Activated CD8-positive, alpha-beta memory T cell treated with anti-CD3 and anti-CD28 coated beads, Interleukin-2, amount 50 U/mL, for 4 hours (primary cell): ENCODE measurements at places on chromosomes 3 and 15.

DNA sequence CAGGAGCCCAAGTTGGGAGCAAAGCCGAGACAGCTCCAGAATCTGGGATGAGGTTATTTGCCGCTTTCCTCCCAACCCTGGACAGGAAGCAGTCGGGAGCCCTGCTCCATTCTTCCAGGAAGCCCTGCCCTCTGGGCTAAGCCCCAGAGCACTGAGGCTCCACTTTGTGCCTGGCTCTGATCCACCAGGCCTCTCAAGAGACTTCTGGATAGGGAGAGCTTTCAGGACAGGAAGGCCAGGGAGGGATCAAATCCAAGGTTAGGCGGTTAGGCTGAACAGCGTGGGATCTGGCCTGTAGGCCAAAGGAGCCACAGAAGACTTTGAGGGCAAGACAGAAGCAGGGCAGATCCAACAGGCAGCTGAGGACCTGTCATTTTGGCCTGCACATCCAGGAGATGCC lies 835 bp downstream of the STOML1 start:
- DNase-seq: no peak

DNA sequence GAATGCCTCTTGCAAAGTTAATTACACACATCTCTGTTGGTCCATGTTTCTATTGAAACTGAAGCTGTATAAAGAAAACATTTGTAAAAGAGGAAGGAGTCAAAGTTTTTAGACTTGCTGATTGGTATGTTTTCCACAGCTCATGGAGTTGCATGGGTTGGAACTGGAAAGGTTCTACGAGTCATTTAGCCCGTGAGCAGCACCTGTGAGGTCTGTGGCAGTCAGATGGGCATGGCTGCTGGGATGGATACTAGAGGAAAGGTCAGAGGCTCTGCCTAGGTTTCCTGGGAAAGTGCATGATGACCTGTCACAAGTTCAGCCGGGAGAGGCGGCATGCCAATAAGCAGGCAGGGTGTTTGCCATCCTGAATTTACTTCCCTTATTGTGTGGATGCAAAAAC lies 155.4 kb downstream of the CACNA1D start:
- DNase-seq: no peak

- DNase-seq: peak; percentile 14
Measured at GRCh38 chr3:171813897-171814460, 3.7 kb upstream of the PLD1 start.

GRCh38 chr3:152496716-152497115 lies 228.0 kb downstream of the MBNL1 start:
- DNase-seq: no peak

GRCh38 chr3:139425745-139426400 lies 36.4 kb upstream of the COPB2 start:
- DNase-seq: no peak

GRCh38 chr3:184082465-184082864 lies 14.4 kb upstream of the HTR3E start:
- DNase-seq: no peak

DNA sequence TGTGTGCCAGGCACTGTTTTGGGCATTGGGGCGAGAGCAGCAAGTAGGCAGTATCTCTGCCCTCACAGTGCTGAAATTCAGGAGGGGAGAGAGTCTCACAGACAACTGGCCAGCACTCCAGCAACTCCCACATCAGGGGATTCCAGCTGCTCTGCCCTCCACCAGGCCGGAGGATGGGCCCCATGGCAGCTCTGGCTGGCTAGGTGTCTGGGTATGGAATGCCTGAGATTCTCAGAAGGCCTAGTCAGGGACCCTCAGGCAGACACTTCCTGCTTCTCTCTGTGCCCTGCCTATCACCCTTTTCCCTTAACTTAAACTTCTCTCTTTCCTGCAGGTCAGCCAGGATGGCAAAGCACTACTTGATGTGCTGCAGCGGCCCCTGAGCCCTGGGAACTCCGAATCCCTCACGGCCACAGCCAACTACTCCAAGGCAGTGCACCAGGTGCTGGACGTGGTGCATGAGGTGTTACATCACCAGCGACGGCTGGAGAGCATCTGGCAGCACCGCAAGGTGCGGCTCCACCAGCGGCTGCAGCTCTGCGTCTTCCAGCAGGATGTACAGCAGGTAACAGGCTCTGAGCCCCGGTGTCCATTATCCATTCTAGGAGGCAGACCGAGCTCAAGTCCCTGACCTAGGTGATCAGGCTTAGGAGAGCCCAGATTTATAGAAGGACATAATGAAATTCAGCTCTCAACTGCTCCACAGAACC lies 342.2 kb upstream of the ROPN1 start:
- no peak for DNase-seq

DNA sequence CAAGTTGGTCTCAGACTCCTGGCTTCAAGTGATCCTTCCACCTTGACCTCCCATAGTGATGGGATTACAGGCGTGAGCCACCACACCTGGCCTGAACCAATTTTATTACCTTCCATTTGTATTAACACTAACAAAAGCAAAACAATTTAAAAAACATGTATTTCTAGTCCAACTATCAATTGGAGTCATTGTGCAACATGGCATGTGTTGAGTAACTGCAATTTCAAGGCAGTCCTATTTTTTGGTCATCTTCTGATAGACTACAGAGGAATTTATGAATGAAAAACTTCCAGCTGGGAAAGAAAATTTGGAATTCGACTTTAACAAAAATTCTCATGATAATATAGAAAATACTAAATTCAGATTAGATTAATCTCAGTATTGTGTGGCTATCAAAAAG lies 16.8 kb downstream of the SPTSSB start:
- no peak for DNase-seq

GRCh38 chr15:85984241-85984640 lies 95.4 kb upstream of the AGBL1 start:
- no peak for DNase-seq

DNA sequence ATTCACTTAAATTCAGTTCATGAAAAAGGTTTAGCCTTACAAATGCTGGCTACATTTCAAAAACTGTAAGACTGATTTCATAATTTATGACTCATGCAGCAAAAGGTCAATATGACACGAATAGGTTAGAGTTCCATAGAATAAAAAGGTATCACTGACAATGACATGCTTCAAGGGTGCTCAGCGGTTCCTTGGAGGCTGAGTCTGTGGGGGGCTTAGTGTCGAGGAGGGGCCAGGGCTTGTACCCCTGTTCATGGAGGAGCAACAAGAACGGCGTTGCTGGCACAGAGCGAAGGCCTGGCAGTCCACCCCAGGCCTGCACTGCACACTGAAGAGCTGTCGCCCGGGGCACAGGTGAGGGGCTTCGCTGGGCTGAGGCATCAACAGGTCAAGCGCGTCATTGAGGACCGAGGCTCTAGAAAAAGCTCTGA lies 174.2 kb downstream of the NR1D2 start:
- no peak for DNase-seq

GRCh38 chr3:28845006-28845324 lies 435.9 kb upstream of the RBMS3 start:
- no peak for DNase-seq

DNA sequence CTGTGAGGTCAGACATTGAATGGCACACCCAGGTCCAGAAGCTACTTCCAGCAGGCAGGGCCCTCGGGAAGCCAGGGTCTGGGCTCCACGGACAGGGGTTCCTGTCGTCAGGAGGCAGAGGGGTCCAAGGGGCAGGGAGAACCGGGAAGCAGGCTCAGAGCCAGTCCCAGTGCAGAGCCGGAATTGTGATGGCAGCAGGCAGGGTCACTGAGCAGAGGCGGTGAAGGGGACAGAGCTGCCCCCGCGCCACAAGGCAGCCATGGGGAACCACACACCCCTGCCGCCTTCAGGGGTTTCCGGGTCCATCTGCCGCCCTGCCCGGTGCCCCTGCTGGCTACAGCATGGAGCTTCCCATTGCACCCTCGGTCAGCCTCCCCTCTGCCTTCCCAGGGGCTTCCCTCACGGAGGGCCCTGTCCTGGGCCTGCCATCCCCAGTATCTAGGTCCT lies 136.9 kb downstream of the NSMCE3 start:
- DNase-seq: no peak

DNA sequence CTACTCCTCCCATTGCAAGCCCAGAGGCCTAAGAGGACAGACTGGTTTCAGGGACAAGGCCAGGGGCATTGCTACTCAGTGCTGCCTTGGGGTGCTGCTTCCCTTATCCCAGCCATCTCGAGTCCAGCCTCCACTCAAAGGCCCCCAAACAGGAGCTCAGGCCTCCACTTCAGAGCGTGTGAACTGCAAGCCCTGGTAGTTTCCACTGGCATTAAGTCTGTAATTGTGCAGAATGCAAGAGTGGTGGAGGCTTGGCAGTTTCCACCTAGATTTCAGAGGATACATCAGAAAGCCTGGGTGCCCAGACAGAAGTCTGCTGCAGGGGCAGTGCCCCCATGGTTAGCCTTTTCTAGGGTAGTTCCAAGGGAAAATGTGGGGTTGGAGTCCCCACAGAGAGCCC lies 192.8 kb upstream of the ST8SIA2 start:
- no peak for DNase-seq

DNA sequence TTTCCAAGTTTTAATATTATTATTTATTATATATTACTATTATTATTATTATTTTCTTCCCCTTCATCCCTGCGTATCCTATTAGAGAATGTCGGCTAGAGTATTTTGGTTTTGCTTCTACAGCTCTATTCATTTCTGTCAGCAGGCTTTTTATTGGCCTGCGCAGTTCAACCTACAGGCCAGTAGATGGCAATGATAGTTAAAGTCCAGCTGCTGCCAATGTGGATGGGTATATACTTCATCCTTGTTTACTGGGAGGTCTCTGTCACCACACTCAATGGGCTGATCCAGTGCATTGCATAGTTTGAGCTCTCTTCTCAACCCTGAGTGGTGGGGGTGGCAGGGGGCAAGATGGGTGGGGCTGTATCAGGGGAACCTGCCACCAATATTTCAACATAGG lies 799.8 kb downstream of the NSUN3 start:
- no peak for DNase-seq

DNA sequence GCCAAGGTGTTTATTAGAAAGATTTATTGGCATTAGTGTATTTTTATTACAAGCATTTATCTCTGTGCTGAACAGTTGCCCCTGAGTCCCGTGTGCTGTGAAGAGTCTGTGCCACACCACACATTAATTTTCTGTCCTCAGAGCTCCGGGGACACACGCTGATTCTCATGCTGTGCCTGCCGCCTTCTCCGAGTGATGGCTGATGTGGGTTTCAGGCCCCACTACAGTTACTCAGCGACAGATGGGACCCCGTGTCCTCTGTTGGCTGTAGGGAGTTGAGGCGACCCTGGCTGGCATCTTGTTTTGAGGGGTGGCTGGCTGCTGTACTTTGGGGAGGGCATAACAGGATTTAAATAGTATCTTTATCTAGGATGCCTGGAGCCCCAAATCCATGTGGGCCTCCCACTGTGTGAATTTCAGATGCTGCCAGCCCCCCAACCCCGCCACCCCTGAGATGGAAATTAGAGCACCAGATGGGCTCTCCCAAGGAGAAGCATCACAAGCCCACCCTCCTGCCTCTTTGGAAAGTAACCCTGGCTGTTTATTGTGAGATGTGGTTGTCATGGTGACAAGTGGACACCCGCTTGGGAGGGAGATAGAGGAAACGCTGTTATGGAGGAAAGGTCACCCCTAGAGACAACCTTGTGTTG lies 185.6 kb downstream of the APBA2 start:
- no peak for DNase-seq

GRCh38 chr3:109440353-109440752 lies 103.0 kb upstream of the DPPA4 start:
- no peak for DNase-seq

DNA sequence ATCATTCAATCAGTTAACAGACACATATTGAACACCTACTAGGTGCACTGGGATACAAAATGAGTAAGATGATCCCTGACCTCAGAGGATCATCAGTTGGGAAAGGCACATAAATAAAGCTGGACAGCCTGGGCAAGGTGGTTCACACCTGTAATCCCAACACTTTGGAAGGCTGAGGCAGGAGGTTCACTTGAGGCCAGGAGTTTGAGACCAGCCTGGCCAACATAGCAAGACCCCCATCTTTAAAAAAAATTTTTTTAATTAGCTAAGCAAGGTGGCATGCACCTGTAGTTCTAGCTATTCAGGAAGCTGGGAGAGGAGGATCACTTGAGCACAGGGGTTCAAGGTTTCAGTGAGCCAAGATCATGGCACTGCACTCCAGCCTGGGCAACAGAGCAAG lies 3.7 kb upstream of the KLHL24 start:
- DNase-seq: no peak

DNA sequence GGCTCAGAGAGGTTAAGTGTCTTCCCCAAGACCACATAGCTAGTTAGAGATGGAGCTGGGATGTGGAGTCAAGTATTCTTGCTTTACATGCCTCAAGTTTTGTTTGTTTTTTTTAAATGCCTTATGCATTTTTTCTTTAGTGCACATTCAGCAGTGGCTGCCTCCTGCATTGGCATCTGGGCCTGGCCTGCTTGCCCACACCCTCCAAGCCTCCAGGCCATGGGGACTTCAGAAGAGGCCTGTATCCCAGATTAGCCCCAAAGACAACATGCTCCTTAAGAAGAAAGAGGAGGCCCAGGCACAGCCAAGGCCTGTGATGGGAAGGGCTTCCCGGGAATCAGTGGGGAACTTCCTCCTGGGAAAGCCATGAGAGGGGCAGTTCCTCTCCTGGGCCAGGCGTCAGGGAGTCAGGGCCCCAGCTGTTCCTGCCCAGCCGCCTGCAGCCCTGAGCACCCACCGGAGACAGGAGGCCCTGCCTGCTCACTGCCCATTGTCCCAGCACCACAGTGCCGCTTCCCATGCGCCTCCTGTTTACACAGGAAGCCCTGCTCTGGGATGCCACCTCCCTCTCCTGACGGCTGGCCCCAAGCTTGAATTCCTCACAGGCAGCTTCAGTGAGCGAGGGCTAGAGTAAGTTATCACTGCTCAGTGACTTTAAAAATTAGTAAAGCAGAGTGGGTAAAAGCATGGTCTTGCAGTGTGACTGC lies 16.0 kb downstream of the FOXL2NB start:
- no peak for DNase-seq

GRCh38 chr3:36796881-36797280 lies 32.5 kb upstream of the DCLK3 start:
- no peak for DNase-seq

DNA sequence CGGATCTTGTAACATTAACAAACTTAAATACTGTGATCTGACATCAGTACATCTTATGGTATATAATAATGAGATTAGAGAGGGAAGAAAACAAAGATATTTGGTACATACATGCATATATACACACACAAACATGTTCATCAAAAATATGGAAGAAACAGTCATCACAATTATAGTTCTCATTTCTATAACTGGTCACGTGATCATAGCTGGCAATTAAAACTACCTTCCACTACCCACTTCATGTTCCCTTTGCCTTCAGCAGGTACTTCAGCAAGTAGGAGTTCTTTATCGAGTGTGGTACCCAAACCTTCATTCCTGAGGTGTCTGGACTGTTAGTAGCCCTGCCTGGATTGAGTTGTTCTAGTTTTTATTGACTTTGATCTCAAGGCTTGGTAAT lies 70.9 kb upstream of the ALDH1A3 start:
- no peak for DNase-seq

GRCh38 chr3:15499536-15499935 lies 22.0 kb downstream of the COLQ start:
- DNase-seq: no peak

GRCh38 chr15:53305101-53305500 lies 454.4 kb downstream of the WDR72 start:
- DNase-seq: no peak

GRCh38 chr3:129529436-129530210 lies 1.2 kb downstream of the RHO start:
- no peak for DNase-seq

- DNase-seq: no peak
Measured at GRCh38 chr3:17287006-17287689, 402.4 kb downstream of the PLCL2 start.

GRCh38 chr3:30314757-30315325 lies 291.6 kb upstream of the TGFBR2 start:
- DNase-seq: no peak

- DNase-seq: no peak
Measured at GRCh38 chr3:147903026-147903425, 493.9 kb downstream of the ZIC1 start.
